ENCODE measurements at places on chromosomes 12 and 14. TPM values are rescaled to one million over a fixed set of nuclear protein-coding genes. Genes with fewer than 3 reads are reported as not detected.

Gene KCNC2
- total RNA-seq: 0.19 TPM

Gene DLGAP5
- not detected for total RNA-seq

Gene GYS2
- total RNA-seq: not detected

Gene CCDC196
- not detected for total RNA-seq

Gene GPRC5D
- total RNA-seq: not detected

Gene FGF23
- not detected for total RNA-seq

Gene MYRFL
- not detected for total RNA-seq

GRCh38 chr14:61355892-61356325 lies 34.5 kb downstream of the PRKCH start:
- DNase-seq: no peak
- no peak overlapping the region for H3K4me3 ChIP-seq
- no peaks in the 10 kb centered on the region for H3K27me3 ChIP-seq
- H3K27ac ChIP-seq: peak overlapping the region; percentile 47
- no peaks in the 10 kb centered on the region for H3K4me1 ChIP-seq

GRCh38 chr12:70074510-70074909 lies 168.7 kb upstream of the CNOT2 start:
- no peak overlapping the region for H3K4me3 ChIP-seq
- DNase-seq: no peak
- no peaks in the 10 kb centered on the region for H3K27me3 ChIP-seq

- H3K27me3 ChIP-seq: no peaks in the 10 kb centered on the region
- no peaks in the 10 kb centered on the region for H3K36me3 ChIP-seq
- H3K27ac ChIP-seq: no peak overlapping the region
These were observed 666.6 kb downstream of the DIO2 start for GRCh38 chr14:79544698-79545070.

DNA sequence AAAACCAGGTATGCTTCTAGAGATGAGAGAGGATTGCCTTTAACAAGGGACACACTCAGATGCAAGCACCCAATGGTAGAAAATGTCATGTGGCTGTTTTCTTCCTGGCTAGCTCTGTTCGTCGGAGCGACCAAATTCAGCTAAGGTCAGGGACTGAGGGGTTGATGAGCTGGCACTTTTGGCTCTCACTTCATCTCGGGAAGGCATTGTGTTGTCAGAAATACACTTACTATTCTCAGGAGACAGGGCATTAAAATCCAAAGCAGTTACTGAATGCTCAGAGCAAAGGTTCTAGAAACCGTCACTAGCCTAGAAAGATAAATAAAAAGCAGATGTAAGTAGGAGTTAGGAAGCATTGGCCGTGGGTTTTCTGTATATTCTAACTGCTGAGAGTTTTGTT lies 275.7 kb upstream of the SSTR1 start:
- H3K36me3 ChIP-seq: no peaks in the 10 kb centered on the region
- peaks cover 32% of the 10 kb centered on the region for H3K4me1 ChIP-seq
- H3K27ac ChIP-seq: peak overlapping the region; percentile 16
- DNase-seq: no peak
- H3K4me3 ChIP-seq: no peak overlapping the region
- no peaks in the 10 kb centered on the region for H3K27me3 ChIP-seq

- no peaks in the 10 kb centered on the region for H3K36me3 ChIP-seq
- no peaks in the 10 kb centered on the region for H3K4me1 ChIP-seq
- H3K27me3 ChIP-seq: no peaks in the 10 kb centered on the region
- no peak overlapping the region for H3K27ac ChIP-seq
- H3K4me3 ChIP-seq: no peak overlapping the region
These were observed 12.2 kb upstream of the ITPR2 start for GRCh38 chr12:26845057-26845666.

GRCh38 chr14:70744641-70745040 lies 64.7 kb downstream of the MAP3K9 start:
- H3K4me1 ChIP-seq: no peaks in the 10 kb centered on the region
- H3K36me3 ChIP-seq: peaks cover 3% of the 10 kb centered on the region
- DNase-seq: no peak
- no peaks in the 10 kb centered on the region for H3K27me3 ChIP-seq
- H3K27ac ChIP-seq: no peak overlapping the region

- no peak for DNase-seq
- no peaks in the 10 kb centered on the region for H3K4me1 ChIP-seq
- no peak overlapping the region for H3K27ac ChIP-seq
These were observed 16.7 kb upstream of the AQP2 start for GRCh38 chr12:49933796-49934195.

GRCh38 chr12:11134305-11134704 lies at the start of gene TAS2R30:
TSS of gene TAS2R30 (minus strand) at chr12:11134644. CDS start at chr12:11134244, 400 bp downstream.
- no peak within 1 kb of the TSS for H3K27ac ChIP-seq
- H3K4me1 ChIP-seq: peaks cover 8% of the 10 kb centered on the region
- DNase-seq: no peak
- no peaks in the 10 kb centered on the region for H3K36me3 ChIP-seq
- no peaks in the 10 kb centered on the region for H3K27me3 ChIP-seq
- no peak within 1 kb of the TSS for H3K4me3 ChIP-seq

DNA sequence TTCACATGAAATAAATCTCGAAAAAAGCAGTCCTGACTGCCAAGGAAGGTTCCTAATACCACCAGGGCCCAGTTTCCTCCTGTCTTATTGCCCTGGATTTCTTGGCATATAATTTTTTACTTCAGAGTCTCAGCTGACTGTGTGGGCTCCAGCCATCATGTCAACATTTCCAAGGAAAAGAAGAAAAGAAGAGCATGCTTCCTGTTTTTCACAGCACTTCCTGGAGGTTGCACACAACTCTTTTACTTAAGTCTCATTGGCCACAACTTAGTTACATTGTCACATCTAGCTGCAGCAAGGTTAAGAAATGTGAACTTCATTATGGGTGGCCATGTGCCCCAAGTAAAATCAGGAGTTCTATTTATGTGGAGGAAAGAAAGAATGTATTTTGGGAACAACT lies 24.3 kb downstream of the DACT1 start:
- no peaks in the 10 kb centered on the region for H3K36me3 ChIP-seq
- H3K27me3 ChIP-seq: no peaks in the 10 kb centered on the region
- no peak overlapping the region for H3K4me3 ChIP-seq

- H3K4me1 ChIP-seq: peaks cover 21% of the 10 kb centered on the region
- no peak overlapping the region for H3K4me3 ChIP-seq
- no peaks in the 10 kb centered on the region for H3K27me3 ChIP-seq
- DNase-seq: no peak
These were observed 13.8 kb downstream of the MEG3 start for GRCh38 chr14:100839681-100840111.

DNA sequence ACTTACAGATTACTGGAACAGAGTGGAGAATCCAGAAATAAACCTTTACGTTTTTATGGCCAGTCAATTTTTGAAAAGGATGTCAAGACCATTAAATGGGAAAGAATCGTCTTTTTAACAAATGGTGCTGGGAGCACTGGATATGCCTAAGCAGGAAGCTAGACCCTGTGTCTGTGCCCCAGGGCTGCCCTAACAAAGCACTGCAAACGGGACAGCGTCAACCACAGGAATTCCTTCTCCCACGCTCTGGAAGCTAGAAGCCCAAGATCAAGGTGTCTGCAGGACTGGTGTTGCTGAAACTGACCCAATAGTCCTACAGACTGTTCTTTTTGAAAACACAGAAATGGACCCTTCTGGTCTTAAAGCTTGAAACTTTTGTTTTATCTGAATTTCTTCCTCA lies 9.3 kb upstream of the TMEM121 start:
- no peaks in the 10 kb centered on the region for H3K4me1 ChIP-seq
- no peaks in the 10 kb centered on the region for H3K36me3 ChIP-seq
- H3K4me3 ChIP-seq: no peak overlapping the region
- no peak overlapping the region for H3K27ac ChIP-seq
- H3K27me3 ChIP-seq: no peaks in the 10 kb centered on the region

- DNase-seq: no peak
- H3K27ac ChIP-seq: no peak overlapping the region
- H3K27me3 ChIP-seq: no peaks in the 10 kb centered on the region
- H3K36me3 ChIP-seq: no peaks in the 10 kb centered on the region
These were observed 12.9 kb downstream of the GNG2 start for GRCh38 chr14:51873221-51873893.

DNA sequence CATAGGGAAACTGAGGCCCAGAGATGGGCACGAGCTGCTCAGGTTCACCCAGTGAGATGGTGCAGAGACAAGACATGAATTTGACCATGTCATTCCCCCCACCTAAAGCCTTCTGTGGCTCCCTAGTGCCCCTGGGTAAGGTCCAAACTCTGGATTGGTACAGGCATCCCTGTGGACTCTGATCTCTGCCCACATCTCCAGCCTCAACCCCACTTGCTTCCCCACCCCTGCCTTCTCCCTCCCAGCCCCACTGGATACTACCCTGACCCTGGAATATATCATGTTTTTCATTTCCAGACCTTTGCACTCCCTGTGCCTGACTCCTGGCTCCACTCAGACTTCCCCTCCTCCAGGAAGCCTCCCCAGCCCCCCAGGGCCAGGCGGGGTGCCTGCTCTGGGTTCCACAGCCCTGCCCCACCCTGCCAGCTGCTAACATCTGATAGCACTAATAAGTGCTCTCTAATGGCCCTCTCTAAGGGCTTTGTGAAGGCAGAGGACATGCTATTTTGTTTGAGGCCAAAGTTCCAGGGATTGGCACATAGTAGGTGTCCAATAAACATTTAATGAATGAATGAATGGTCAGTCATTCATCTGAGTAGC lies 1.1 kb upstream of the SDSL start:
- no peak for DNase-seq
- H3K27ac ChIP-seq: no peak overlapping the region
- no peak overlapping the region for H3K4me3 ChIP-seq
- no peaks in the 10 kb centered on the region for H3K36me3 ChIP-seq
- peaks cover 15% of the 10 kb centered on the region for H3K4me1 ChIP-seq

GRCh38 chr14:61337893-61338292 lies 16.5 kb downstream of the PRKCH start:
- H3K36me3 ChIP-seq: no peaks in the 10 kb centered on the region
- peaks cover 12% of the 10 kb centered on the region for H3K4me1 ChIP-seq
- no peak overlapping the region for H3K4me3 ChIP-seq

- H3K4me3 ChIP-seq: no peak overlapping the region
- DNase-seq: no peak
- no peaks in the 10 kb centered on the region for H3K27me3 ChIP-seq
- no peaks in the 10 kb centered on the region for H3K36me3 ChIP-seq
- no peak overlapping the region for H3K27ac ChIP-seq
These were observed 216.7 kb downstream of the TMEM132C start for GRCh38 chr12:128483526-128484255.

- H3K4me1 ChIP-seq: no peaks in the 10 kb centered on the region
- H3K27ac ChIP-seq: no peak overlapping the region
- H3K4me3 ChIP-seq: no peak overlapping the region
- H3K27me3 ChIP-seq: no peaks in the 10 kb centered on the region
These were observed 21.3 kb downstream of the DACT1 start for GRCh38 chr14:58659061-58659460.

- peaks cover 78% of the 10 kb centered on the region for H3K4me1 ChIP-seq
- DNase-seq: no peak
- no peaks in the 10 kb centered on the region for H3K27me3 ChIP-seq
These were observed 1.2 kb downstream of the WNT5B start for GRCh38 chr12:1630133-1630826.

Data from esophagus muscularis mucosa (tissue), 4 donors.